Esophagus squamous epithelium (tissue), 5 donors: ENCODE measurements at places on chromosomes 5 and 9.

GRCh38 chr9:125845271-125845808 lies 98.2 kb downstream of the PBX3 start:
- DNase-seq, result no peak

- no peak for DNase-seq
Observed at GRCh38 chr5:103466495-103466894, 96.1 kb downstream of the NUDT12 start.

- DNase-seq, result peak; percentile 6
Observed at GRCh38 chr9:105066275-105066865, 138.4 kb upstream of the ABCA1 start.

DNA sequence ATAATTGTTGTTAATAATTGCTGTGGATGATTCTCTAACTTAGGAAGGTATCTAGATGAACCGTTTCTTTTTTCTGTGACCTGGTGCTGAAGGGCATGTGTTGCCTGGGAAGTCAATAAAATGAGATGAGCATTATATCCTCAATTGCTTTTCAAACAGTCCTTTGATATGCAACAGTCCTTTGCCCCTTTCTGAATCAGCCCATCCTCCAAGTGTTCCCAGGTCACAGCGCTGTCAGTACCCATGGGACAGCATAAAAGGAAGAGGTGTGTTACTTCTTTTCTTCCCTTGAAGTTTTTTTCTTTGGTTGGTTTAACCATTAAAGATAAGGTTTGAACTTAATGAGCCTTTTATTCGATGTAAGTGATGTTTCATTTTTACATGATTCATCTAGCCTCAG lies 651.8 kb downstream of the SEMA5A start:
- no peak for DNase-seq

DNA sequence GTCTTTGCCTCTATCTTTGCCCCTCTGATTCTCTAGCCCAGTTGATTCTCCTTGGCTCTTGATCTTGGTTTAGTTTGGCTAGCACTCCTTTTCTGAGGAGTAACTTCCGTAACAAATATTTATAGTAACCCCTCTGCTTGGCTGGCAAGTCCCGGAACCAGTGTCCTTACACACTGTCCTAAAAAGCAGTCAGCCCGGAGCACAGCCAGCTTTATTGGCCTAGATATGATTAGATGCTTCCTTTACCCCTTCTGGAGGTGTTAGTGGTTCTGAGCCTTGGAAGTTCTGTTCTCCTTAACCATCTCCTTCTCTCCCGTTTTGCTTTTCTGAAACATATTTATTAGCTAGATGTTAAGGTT lies 17.0 kb upstream of the MSMP start:
- no peak for DNase-seq

GRCh38 chr5:145471831-145472612 lies 363.1 kb downstream of the PRELID2 start:
- DNase-seq, result no peak

GRCh38 chr9:110949081-110949480 lies 89.2 kb downstream of the LPAR1 start:
- DNase-seq, result no peak

DNA sequence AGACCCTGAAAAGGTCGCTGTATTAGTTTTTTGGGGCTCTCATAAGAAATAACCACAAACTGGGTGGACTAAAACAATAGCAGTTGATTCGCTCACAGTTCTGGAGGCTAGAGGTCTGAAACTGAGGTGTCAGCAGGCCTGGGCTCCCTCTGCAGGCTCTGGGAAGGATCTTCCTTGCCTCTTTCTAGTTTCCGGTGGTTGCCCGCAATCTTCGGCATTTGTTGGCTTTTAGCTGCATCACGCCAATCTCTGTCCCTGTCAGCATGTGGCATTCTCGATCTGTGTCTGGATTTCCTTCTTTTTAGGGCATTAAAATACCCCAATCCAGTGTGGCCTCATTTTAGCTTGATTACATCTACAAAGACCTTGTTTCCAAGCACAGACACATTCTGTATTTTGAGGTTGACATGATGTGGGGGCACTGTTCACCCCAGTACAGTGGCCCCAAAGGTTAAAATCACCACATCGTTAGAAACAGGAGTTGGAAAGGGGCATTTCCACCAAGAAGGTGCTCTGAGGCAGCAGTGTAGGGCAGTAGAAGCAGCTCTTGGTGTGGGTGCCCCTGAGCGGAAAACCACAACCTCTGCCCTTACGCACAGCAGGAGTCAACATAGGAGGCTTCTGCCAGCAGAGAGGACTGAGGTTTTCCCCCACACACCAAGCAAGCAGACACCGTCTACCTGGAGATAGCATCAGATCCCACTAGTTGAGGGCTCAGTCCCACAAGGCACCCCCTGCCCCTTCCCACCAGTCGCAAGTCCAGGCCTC lies 13.5 kb downstream of the ZNF79 start:
- DNase-seq, result no peak

DNA sequence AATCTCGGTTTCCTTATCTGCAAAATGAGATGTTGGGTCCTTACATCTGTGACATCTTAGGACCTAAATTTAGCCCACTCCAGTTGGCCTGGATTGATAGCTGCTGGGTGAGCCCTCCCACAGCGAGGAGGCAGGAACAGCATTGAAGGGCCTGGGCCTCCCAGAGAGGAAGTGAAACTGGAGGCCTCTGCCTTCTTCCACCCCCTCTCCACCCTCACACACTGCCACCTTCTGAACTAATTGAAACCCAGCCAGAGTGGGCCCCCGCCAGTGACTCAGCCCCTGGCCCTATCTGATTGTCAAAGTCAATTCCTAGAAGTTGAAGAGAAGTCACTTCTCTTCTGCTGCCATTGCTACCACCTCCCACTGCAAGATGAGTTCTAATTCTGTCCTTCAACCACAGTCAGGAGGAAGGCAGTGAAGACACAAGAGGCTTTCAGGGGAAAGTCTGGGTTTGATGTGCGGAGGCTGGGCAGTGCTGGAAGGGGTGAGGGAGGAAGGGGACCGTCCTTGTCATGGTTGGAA lies 55.2 kb upstream of the NEK6 start:
- no peak for DNase-seq

DNA sequence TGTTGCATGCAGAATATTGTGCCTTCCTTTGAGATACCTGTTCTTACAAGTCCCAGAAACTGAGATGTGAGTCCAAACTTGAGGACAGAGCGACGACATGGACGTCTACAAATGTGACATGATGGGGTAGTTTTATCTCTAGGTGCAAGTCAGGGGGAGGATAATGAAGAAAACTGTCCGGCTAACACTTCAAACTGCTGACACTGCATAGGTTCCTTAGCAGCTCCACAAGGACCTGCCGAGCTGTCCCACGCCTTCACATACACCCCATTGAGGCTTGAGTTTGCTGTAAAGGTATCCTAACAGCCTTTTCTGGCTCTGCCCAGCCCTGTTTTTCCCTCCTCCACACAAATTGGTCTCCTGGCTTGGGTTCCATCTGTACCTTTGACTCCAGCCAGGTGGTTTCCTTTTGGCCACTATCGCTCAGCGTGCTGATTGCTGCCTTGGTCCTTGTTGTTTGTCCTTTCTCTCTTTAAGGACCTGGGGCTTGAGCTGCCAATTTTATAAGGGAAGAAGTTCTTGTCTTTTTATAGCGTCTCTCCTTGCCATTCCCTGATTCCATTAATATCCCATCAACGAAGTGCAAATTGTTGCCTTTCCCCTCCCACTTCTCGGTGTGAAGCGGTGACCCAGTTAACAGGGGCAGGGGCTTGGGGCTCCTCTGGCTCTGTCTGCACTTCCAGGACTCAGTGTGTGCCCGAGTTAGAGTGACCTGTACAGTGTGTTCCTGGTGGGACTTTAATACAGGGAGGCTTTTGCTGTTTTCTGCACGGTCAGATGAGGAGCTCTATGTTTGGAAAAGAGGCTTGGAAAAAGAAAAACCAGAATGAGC lies 100.3 kb downstream of the PCSK1 start:
- DNase-seq, result no peak

GRCh38 chr9:116506685-116507084 lies 180.4 kb upstream of the TRIM32 start:
- no peak for DNase-seq

DNA sequence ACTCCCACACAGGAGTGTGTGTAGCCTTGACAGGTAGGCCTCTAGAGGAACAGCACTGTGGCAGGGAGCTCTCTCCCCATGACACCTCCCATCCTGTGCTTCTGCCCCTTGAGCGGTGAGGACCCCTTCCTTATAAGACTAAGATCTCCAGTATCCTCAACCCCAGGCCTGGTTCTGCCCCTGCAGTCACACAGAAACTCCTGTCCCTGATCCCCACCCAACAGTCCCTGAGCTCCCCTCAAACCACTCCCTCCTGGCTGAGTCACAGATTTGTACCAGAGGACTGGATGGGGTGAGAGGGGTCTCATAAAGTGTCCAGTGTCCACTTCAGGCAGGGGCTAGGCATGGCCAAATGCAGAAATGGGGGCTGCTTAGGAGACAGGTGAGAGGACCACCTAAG lies 47.8 kb upstream of the CDKN2AIPNL start:
- DNase-seq, result no peak

- DNase-seq, result no peak
Observed at GRCh38 chr5:139712412-139712811, 64.3 kb downstream of the CXXC5 start.

DNA sequence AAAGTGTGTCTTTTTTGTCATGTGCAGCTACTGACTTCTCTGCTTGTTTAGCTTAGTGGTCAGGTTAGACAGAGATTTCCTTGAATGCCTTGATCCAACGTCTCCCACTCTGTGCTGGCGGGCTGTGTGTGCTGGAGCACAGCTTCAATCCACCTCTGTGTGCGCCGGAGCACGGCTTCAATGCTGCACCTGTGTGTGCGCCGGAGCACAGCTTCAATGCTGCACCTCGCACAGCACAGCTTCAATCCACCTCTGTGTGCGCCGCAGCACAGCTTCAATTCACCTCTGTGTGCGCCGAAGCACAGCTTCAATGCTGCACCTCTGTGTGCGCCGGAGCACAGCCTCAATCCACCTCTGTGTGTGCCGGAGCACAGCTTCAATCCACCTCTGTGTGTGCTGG lies 69.0 kb upstream of the PHYKPL start:
- DNase-seq, result no peak

DNA sequence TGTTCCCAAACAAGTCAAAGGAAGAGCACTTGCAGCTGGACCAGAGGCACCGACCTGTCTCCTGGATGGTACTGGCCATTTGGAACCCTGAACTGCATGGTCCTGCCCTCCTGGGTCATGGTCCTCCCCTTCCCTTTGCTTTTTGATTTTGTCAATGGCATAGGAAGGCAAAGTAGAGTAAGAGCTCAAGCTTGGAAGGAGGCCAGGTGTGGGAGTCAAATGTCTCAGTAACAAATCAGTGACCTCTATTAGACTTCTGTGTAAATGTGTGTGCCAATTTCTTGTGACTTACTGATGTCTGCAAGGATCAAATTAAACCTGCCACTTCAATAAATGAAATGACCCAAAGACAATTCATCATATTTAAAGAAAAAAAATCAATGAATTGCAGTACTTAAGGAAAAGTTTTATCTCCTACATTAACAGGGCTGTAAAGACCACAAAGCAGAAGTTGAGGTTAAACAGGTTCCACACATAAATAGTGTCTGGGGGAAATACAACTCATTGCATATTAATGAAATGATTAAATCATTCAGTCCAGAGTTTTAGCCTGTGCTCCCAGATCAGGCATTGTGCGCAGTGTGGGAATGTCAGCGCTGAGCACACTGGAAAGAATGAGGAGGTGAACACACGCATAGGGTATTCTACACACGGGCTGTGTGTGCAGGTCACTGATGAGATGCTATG lies 32.7 kb downstream of the OSMR start:
- DNase-seq, result no peak

- no peak for DNase-seq
Observed at GRCh38 chr9:87116492-87116891, 169.2 kb upstream of the GAS1 start.

DNA sequence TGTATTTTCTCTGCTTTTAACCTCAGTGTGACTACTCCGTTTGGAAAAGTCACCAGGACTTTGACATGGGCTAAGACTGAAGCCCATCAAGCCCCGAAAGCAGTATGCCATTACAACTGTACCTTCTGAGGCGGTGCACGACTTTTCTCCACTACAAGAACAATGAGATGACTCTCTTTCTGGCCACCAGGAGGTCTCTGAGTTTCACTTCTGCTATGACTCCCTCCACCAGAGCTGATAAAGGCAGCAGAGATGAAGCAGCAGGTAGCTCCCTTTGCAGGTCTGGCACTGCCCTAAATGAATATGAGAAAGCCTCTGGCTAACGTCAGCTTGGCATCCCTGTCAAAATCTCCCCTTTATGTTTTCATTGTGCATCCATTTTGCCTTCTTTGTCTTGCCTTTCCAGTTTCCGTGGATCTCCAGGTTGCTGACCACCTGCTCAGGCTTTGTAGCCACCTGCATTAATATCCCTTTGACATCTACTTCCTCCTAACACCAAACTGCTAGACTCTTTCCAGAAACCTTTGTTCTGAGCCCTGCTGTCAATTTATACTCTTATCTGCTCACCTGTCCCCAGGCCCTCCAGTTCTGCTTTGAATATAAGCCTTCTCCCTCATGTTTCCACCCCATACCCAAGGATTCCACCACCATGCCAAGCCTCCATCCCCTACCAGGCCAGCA lies 221.7 kb downstream of the ZNF608 start:
- no peak for DNase-seq

DNA sequence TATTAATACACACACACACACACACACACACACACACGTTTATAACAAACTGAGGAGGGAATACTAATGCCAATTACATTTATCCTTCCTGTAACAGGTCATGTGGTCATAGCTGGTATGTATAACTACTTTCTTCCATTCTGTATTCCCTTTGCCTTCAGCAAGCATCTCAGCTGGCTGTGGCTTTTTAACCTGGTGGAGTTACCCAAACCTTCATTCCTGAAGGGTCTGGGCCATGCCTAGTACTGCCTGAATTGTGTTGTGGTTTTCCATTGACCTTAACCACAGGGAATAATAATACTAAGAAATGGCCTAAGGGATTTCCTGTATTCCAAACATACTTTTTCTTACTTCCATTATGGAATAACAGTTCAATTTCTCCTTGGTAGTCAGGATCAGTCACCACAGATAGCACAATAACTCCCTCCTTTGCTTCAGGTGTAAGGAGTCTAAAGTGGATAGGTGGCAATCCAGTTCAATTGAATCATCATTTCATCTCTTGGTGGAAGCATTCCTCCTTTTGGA lies 222.2 kb upstream of the MEF2C start:
- no peak for DNase-seq

DNA sequence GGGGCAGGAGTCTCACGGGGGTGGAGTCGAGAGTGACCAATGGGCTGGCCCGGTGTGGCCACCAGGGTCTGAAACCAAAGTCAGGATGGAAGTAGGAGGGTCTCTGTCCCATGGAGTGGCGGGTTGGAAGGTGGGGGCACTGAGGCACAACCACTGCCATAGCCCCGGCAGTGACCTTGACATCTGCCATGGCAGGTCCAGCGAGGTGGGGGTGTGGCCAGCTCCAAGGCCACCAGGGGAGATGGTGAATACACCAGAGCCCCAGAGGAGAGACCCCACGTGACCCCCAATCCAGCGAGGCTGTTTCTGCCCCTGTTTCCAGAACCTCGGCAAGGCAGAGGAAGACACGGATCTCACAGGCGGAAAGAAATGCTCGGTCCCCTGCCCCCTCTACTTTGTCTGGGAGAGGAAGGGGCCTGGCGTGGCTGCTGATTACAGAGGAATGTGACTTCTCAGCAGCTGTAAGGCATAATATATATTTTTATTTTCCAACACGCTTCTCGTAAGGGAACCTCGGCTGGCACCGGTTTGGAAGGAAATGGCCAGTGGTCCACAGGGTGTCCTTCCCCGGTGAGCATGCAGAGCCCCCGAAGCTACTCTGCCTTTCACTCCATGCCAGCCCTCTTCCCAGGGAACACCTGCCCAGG lies 105.7 kb upstream of the SARDH start:
- DNase-seq, result no peak

- DNase-seq, result no peak
Observed at GRCh38 chr5:141567513-141568117, 51.2 kb downstream of the DIAPH1 start.

GRCh38 chr9:96137671-96138429 lies 164.1 kb downstream of the HSD17B3 start:
- no peak for DNase-seq
